Upper lobe of left lung (tissue), 6 donors: ENCODE measurements at places on chromosomes 7 and 10. TPM values are rescaled to one million over a fixed set of nuclear protein-coding genes. Genes with fewer than 3 reads are reported as not detected.

- H3K27me3 ChIP-seq, result no peaks in the 10 kb centered on the region
- DNase-seq, result no peak
- no peaks in the 10 kb centered on the region for H3K4me1 ChIP-seq
- H3K27ac ChIP-seq, result no peak overlapping the region
- H3K4me3 ChIP-seq, result no peak overlapping the region
- no peaks in the 10 kb centered on the region for H3K36me3 ChIP-seq
These were observed 43.5 kb downstream of the YKT6 start for GRCh38 chr7:44244282-44244681.

GRCh38 chr7:94577357-94577756, 67.7 kb downstream of the CASD1 start:
- no peak overlapping the region for H3K27ac ChIP-seq
- H3K4me3 ChIP-seq, result no peak overlapping the region
- DNase-seq, result no peak
- no peaks in the 10 kb centered on the region for H3K36me3 ChIP-seq
- H3K4me1 ChIP-seq, result peaks cover 4% of the 10 kb centered on the region

DNA sequence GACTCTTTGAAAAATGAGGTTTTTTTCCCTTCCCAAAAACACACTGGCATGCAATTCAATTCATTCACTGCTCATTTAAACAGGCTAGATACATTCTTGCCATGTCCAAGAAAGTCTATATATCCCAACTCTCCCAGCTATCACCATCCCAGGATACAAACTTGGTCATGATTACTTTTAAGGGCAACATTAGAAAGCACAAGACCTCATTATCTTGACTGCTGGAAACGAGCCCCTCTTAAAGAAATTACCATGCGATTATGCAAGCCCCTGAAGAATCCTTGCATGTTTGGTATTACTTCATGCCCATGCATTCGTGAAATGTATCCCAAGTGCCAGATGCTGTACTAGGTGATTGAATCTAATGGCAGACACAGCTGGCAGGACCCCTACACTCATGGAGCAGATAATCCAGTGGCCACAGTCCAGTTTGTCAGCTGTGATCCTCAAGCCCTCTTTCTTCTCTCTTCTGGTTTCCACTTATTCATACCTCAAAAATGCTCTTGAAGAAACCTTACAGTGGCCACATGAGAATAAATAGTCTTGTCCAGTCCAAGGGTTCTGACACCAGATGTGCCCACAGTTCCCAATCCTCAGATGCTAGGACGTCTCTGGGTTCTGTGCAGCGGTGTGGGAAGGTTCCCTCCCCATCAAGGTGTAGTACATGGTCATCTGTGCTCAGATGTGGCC, 103.7 kb upstream of the HABP2 start:
- H3K27me3 ChIP-seq, result no peaks in the 10 kb centered on the region
- H3K4me1 ChIP-seq, result peaks cover under 1% of the 10 kb centered on the region
- H3K36me3 ChIP-seq, result no peaks in the 10 kb centered on the region
- no peak overlapping the region for H3K27ac ChIP-seq
- no peak for DNase-seq

- H3K27ac ChIP-seq, result no peak overlapping the region
- H3K36me3 ChIP-seq, result peaks cover 3% of the 10 kb centered on the region
- DNase-seq, result no peak
- peaks cover 14% of the 10 kb centered on the region for H3K4me1 ChIP-seq
- no peak overlapping the region for H3K4me3 ChIP-seq
These were observed 27.0 kb downstream of the LMOD2 start for GRCh38 chr7:123682690-123683089.

The RNF133 gene
- total RNA-seq, result 5.6 TPM

The PON1 gene
- total RNA-seq, result 1.0 TPM
